ENCODE measurements at places on chromosomes 3 and 15. TPM values are rescaled to one million over a fixed set of nuclear protein-coding genes. Genes with fewer than 3 reads are reported as not detected.

The ADGRG7 gene
- not detected for total RNA-seq

DNA sequence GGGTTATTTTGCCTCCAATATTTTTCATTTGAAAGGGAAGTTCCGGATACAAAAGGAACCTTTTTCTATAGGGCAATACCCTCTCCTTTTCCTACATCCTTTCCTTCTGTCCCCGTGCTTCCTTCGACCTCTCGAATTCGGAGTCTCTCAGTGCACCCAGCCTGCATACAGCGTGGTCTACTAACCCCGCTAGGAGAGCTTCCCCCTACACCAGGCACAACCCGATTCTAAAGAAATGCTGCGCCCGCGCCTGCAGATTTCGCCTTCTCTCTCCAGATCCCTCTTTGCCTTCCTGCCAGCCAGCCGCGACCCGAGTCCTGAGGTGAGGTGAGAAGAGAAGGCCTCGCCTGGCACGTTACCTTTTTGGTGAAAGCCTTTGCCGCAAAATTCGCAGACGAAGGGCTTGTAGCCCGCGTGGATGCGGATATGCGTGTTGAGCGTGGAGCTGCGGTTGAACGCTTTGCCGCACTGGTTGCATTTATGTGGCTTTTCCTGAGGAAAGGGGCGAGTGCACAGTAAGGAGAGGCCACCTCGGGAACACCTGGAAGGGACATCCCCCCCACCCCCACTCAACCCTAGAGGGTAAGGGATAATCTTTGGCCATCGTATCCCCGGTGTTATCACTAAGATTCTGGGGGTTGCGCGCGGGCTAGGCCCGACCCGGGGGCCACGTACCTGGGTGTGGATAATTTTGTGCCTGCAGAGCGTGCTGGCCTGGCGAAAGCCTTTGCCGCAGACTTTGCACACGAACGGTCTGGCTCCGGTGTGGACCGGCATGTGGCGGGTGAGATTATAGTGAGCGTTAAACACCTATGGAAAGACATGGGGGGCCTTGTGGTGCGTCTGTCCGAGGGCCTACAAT lies 2.3 kb downstream of the FEZF2 start:
- H3K36me3 ChIP-seq, result peaks cover 4% of the 10 kb centered on the region
- no peak overlapping the region for H3K4me3 ChIP-seq
- H3K27me3 ChIP-seq, result peaks cover 85% of the 10 kb centered on the region
- peak overlapping the region; percentile 74 for H3K27ac ChIP-seq
- no peak for DNase-seq

- H3K36me3 ChIP-seq, result peaks cover 26% of the 10 kb centered on the region
- peaks cover 10% of the 10 kb centered on the region for H3K4me1 ChIP-seq
- H3K27me3 ChIP-seq, result no peaks in the 10 kb centered on the region
- H3K27ac ChIP-seq, result no peak overlapping the region
- no peak overlapping the region for H3K4me3 ChIP-seq
Observed at GRCh38 chr3:138234401-138235179, 47.5 kb downstream of the ARMC8 start.

The MAP2K5 gene
- 27.5 TPM for total RNA-seq

DNA sequence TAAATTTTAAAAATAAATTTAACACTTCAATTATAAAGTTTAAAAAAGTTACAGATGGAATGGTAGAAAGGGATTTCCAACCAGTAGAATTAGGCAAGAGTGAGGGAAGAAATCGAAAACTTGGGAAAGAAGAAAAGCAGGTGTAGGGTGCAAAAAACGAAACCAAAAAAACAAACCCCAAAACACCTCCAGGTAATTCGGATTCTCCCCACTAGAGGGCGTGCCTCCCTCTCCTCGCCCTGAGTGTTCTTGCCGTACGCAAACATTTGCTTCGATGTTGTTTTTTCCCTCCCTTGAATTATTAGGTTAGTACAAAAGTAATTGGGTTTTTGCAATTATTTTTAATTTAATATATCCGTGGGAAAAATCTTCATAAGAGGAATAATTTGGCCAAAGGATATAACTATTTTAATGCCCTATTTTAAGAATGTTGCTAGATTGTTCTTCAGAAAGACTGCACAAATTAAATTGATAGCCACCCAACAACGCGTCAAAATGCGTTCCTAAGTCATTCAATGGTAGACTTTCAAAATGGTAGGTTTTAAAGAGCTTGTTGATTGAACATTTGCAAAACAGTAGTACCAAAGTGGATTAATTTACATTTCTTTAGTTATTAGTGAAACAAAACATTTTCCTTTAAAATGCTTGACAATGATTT lies 63.7 kb downstream of the SLC30A4 start:
- peak overlapping the region; percentile 76 for H3K4me3 ChIP-seq
- no peak overlapping the region for H3K27ac ChIP-seq
- DNase-seq, result peak; percentile 74
- peaks cover 44% of the 10 kb centered on the region for H3K4me1 ChIP-seq
- no peaks in the 10 kb centered on the region for H3K27me3 ChIP-seq

The SEMA5B gene
- not detected for total RNA-seq

The ZNF639 gene
- 37.0 TPM for total RNA-seq

DNA sequence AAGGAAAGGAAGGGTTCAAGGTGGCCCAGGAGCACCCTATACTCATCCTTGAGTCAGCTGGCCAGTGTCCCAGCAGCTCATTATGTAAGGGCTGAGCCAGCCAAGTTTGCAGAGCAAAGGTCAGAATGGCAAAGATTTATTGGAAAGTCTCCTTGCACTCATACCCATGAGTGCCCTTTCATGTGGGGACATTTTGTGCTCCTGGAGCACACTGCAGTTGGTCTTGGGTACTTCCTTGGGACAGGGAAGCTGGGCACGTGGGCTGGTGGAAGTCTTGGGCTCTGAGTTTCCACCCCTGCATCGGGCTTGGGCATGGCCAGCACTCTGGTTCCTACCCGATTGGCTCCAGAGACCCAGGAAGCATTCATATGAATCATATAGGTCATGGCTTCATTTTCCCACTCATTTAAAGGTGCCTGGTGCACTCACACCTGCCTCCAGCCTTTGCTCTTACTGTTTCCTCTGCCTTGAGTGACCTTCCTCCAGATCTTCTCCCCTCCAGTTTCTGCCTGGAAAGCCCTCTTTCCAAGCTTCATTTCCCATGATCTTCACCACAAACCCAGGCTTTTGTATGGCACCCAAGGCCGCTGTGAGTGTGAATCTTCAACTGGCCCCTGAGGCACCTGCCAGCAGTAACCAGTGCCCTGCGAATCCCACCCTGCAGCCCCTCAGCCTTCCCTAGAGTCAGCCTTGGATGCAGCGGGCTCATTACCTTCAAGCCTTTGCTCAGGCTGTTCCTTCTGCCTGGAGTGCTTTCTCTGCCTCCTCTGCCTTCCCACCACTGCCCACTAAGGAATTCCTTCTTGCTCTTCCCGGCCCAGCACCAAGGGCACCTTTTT lies 10.5 kb upstream of the PRKCD start:
- DNase-seq, result no peak
- no peak overlapping the region for H3K4me3 ChIP-seq
- no peak overlapping the region for H3K27ac ChIP-seq
- H3K36me3 ChIP-seq, result no peaks in the 10 kb centered on the region
- H3K27me3 ChIP-seq, result peaks cover 17% of the 10 kb centered on the region
- H3K4me1 ChIP-seq, result no peaks in the 10 kb centered on the region

Data from activated T-helper 1 cell treated with anti-CD3 and anti-CD28 coated beads, Interleukin-12 subunit alpha, Interleukin-12 subunit beta, Interleukin-2, Interleukin-4 antibody, amounts not matched to agents 30 ng/mL and 10 ng/mL and 1 ng/mL, durations not matched to agents 14 hours and 24 hours and 36 hours (primary cell).